Karpas-422 (cell line): ENCODE measurements at places on chromosomes 1 and 21.

DNA sequence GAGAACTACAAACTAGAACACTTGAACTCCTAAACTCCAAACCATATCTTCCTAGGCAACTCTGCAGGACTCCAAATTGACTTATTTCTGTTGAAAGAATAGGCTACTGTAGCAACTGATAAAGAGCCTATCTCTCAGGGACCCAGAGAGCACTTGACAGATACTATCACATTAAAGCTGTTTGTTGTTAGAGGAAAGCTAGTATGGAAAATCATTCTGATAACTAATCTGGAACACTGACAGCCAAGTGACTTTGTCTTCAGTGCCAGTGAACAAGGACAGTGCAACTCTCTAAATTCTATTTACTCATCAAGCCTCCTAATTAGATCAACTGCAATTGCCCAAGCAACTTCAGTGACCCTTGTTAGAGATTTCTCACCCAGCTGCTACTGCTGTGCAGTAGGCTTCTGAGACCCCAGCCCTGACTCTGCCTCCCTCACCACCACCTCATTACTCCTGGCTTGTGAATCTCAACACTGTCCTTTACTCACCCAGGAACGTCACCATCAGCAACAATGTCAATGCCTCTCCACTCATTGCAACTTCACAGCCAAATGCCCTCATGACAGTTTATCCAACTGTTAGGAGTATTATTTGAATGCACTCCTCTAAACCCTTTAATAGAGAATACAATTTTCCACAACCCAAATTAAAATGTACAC is 7.4 kb upstream of the RGS13 start:
- peak; percentile 64 for DNase-seq

GRCh38 chr1:86416343-86416742 is 7.6 kb upstream of the CLCA2 start:
- DNase-seq: no peak

DNA sequence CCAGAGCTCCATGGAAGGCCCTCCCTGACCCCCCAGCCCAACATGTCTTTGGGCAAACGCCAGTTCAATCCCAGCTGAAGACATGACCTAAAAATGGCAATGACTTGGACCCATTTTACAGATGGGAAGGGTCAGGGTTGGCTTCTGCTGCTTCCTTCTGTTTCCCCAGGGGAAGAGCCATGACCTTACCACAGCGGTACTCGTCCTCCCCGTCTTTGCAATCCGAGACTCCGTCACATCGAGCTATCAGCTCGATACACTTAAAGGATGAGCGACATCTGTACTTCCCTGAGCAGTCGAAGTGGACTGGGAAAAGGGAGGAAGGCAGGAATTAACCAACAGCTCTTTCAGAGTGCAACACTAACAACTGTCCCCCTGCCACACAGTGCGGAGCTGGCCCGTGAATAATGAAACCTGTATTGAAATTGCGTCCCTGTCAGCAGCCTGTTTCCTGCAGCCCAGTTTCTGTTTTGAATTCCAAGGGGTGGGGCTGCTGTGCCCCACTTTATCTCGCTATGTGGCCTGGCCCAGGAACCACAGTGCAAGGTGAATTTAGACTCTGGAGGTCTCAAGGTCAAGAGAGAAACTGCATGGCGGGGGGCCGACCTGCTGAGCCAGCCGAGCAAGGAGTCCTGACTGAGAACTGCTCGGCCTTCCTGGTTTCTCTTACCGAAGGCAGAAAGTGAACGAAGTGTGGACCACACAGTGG is 7.0 kb downstream of the TMPRSS3 start:
- DNase-seq: no peak

DNA sequence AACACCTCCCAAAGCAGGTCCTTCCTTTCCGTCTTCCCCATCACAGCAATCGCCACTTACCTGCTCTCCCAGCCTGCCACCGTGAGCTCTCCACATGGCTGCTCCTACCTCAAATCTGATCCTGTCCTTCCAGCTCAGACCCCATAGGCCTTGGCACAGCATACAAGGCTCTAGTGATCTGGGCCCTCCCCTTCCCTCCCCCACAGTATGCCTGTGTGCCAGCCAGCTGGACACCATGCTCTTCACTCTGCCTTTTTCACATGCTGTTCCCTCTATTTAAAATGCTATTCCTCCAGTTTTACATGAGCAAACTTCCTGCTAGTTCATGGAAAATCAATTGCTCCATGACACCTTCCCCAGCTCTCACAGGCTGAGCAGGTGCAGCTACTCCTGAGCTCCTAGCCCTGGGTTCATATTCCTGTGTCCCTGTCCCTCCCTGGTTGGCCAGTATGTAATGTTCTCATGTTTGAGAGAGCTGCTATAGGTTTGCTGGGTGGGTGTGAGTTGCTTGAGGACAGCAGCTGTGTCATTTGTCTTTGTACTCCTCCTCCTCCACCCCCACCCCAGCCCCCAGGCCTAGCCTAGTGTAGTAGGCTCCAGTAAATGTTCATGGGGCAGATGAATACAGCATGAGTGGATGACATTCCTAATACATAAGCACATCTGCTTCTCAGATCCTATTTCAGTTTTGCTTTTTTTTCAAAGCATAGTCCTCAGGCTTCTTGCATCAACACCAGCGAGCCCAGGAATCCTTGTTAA is 6.3 kb upstream of the TNNT2 start:
- no peak for DNase-seq

DNA sequence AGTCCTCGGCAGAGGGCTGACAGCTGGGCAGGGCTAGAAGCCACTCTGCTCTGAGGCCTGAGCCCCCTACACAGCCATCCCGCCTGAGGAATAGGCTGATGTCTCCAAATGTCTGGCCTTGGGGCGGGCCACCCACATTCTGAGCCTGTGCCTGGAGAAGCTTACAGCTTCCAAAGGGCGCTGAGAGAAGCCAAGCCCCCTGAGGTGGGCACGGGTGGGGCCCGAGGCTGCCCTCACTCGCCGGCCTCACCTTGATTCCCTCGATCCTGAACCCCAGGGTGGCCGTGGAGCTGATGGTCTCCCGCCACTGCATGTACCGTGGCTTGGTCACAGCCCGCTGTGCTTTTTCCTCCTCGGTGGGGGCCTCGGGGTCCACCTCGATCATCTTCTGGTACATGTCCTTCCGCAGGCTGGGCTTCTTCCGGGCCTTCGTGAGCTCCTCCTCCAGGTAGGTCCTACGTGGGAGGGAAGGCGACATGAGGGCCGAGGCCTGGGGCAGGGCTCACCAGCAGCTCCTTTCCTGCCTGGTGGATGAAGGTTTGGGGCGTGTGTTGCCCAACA is 93.2 kb downstream of the STUM start:
- DNase-seq: no peak
